ENCODE measurements at places on chromosomes 5 and 9. TPM values are rescaled to one million over a fixed set of nuclear protein-coding genes. Genes with fewer than 3 reads are reported as not detected.

The INSL4 gene
- not detected for total RNA-seq

The HDHD3 gene
- total RNA-seq, result 27.8 TPM

The SH2D3C gene
- 10.7 TPM for total RNA-seq

The F12 gene
- 1.9 TPM for total RNA-seq

The SLC25A2 gene
- not detected for total RNA-seq

The CNTFR gene
- 23.9 TPM for total RNA-seq

The MORN5 gene
- total RNA-seq, result 1.4 TPM

The RFX3 gene
- total RNA-seq, result 50.7 TPM

The PARP8 gene
- total RNA-seq, result 19.0 TPM

The REEP2 gene
- total RNA-seq, result 29.5 TPM

The PTPA gene
- 64.9 TPM for total RNA-seq

The CKMT2 gene
- 32.4 TPM for total RNA-seq

The HMMR gene
- total RNA-seq, result 8.6 TPM

The SPEF2 gene
- total RNA-seq, result 31.1 TPM

The PDE8B gene
- total RNA-seq, result 5.7 TPM

The IFNE gene
- total RNA-seq, result not detected

The TMEFF1 gene
- total RNA-seq, result 29.2 TPM

The GPR150 gene
- not detected for total RNA-seq

The FBLL1 gene
- total RNA-seq, result 15.7 TPM

The FOXI1 gene
- not detected for total RNA-seq

The SAXO1 gene
- 0.05 TPM for total RNA-seq

The SLC34A1 gene
- not detected for total RNA-seq

The BAAT gene
- 0.22 TPM for total RNA-seq

The CAMK2A gene
- 3.8 TPM for total RNA-seq

The TESK1 gene
- 23.4 TPM for total RNA-seq

The PMPCA gene
- 53.7 TPM for total RNA-seq

The MEF2C gene
- 102 TPM for total RNA-seq

The BHMT2 gene
- total RNA-seq, result 7.5 TPM

The NRG2 gene
- total RNA-seq, result 5.2 TPM

The TAS2R1 gene
- total RNA-seq, result not detected

The PCDHGC5 gene
- total RNA-seq, result 6.6 TPM

The ASTN2 gene
- total RNA-seq, result 13.9 TPM

The NREP gene
- 651 TPM for total RNA-seq

The PCDHGA4 gene
- total RNA-seq, result 11.1 TPM

The C6 gene
- 0.55 TPM for total RNA-seq

The ZNF782 gene
- total RNA-seq, result 32.7 TPM

The TBC1D2 gene
- total RNA-seq, result 8.2 TPM

The PIP5KL1 gene
- total RNA-seq, result 3.2 TPM

The PPP2R2B gene
- total RNA-seq, result 32.9 TPM

The RPS14 gene
- 1,590 TPM for total RNA-seq
